A172 (cell line): ENCODE measurements at places on chromosomes 1 and 21. TPM values are rescaled to one million over a fixed set of nuclear protein-coding genes. Genes with fewer than 3 reads are reported as not detected.

- no peak for DNase-seq
Observed at GRCh38 chr21:42160111-42160721, 58.7 kb upstream of the ABCG1 start.

DNA sequence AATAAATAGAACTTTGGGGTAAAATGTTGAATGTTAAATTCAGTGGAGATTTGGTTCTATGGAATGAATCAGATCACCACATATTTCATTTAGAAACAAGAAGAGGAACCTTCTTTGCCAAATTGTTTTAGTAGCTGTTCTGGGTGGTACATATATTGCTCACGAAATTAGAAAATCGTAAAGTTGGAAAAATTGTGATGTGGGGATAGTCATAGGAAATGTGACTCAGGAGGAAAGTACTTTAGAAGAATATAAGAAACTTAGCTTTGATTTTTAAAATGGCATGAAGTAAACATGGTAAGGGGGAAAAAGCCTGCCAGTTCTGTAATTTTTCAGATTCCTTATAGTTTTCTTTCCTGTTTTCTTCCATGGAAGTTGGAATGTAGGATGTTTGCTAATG lies 27.4 kb downstream of the RRP15 start:
- DNase-seq = no peak

The GCSAML gene
- 0.10 TPM in 1 of 2 replicates, not detected in the other for total RNA-seq

DNA sequence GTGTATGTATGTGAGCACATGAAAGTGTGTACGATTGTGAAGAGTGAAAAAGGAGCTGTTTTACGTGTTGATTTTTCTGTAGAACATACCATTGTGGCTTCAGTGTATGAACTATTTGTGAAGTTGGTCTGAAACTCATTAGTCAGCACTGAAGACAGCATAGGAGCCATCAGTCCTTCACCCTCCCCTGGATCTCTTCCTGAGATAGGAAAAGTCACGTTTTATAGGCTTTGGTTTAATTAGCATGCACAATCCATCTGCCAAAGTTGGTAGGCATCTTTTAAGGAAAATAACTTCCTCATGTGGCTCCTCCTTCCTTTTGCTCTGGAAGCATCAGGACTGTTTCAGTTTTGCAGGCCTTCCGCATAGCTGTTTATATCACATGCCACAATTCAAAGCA lies 1.4 kb upstream of the RABIF start:
- no peak for DNase-seq

GRCh38 chr1:51605961-51606723 lies 10.8 kb upstream of the OSBPL9 start:
- DNase-seq = no peak

The RNF186 gene
- total RNA-seq = not detected in 2 replicates

The CD2 gene
- total RNA-seq = not detected in 2 replicates

- DNase-seq = peak; percentile 43
Observed at GRCh38 chr1:84353695-84354094, 44.6 kb upstream of the DNASE2B start.

GRCh38 chr1:7485086-7485780 lies 285.9 kb upstream of the VAMP3 start:
- no peak for DNase-seq

DNA sequence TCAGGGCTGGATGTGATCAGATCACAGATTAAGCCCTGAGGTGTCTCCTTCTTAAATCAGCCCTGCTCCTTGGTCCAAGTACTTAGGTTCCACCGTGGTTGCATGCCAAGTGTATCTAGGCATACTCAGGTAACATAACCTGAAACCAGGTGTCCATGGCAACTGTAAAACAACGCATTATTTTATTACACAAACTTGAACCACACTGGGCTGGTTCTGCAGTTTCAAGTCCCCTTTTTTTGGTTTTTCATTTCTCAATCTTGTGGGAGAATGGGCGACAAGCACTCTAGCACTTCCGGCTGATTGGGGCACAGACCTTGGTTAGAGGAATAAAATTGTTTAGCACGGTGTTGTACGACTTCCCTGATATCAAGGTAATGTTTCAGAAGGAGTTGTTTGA lies 65.2 kb downstream of the GBP6 start:
- DNase-seq = no peak

DNA sequence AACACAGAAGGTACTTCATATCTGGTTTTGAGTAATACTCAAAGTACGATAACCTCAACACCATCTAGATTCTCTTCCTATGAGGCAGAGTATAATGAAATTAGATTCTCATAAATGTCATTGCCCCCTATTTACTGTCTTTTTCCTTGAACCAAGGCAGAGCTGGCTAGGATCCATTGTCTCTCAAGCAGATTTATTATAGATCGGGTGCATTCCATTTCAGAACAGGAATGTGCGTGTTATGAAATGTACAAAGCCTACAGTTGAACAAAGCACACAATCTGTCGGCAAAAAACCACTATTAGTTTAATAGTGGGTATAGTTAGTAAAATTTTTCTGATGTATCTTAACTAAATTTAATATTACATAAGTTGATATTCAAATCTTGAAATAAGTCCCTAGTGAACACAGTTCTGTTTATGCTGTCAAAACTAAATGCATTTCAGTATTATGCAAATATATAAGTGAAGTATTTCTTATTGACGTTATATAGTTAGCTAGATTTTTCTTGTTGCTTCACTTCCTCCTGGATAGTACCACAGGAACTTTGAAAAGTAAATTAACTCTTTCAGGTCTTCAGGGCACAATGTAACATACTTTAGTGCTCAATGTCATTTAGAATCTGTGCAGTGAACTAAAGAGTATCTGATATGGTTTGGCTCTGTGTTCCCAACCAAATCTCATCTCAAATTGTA lies 92.1 kb downstream of the DDAH1 start:
- DNase-seq = peak; percentile 52

The RHEX gene
- not detected in 2 replicates for total RNA-seq

DNA sequence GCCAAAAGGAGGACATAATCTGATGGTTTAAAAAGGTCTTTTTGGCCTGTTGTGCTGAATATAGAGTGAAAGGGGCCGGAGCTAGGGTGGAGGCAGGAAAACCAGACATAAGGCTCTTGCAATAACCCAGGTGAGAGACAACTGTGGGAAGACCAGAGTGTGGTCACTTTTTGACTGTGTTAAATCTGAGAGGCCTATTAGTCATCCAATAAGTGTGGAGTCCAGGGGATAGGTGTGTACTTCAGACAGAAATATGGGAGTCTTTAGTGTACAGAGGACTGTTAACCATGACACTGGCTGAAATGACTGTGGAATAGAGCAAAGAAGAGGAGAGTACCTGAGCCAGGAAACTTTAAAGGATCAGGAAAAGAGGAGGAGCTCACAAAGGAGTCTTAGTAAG lies 89.3 kb downstream of the VAV3 start:
- no peak for DNase-seq

- no peak for DNase-seq
Observed at GRCh38 chr1:202967684-202968281, 726 bp upstream of the CYB5R1 start.

The CAMSAP2 gene
- total RNA-seq = 57.9 and 67.7 TPM in 2 replicates

DNA sequence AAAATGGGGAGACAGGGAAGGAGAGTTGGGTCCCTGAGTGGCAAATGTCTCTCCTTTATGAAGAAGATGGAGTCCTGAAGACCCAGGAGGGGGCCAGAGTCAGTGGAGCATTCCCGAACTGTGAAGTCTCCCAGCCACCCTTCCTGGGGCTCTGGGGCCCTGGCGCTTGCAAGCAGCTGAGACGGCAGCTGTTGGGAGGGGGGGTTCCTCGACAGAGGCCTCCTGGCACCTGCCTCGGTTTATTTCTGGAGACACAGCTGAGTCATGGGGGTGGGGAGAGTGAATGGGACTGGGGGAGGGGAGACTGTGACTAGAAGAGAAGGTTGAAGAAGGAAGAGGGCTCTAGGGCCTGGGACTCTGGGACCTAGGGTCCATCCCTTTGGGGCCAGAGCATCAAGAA lies 14.0 kb downstream of the NES start:
- DNase-seq = peak; percentile 63

- DNase-seq = no peak
Observed at GRCh38 chr21:43937891-43938309, 72.9 kb downstream of the AGPAT3 start.

GRCh38 chr1:230112131-230112701 lies 45.2 kb downstream of the GALNT2 start:
- DNase-seq = no peak

DNA sequence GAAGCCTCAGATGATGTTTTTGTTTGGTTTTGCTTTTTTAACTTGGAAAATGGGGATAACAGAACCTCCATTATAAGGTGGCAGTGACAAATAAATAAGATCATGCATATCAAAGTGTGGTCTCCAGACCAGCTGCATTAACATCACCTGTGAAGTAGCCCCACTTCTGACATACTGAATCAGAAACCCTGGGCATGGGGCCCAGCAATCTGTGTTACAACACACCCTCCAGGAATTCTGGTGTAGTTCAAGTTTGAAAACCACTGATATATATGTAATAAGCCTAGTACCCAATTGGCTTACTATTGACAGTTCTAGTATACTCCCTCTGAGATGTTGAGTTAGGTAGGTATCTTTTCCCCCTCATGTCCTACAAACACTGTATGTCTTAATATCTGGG lies 24.1 kb upstream of the RNF19B start:
- DNase-seq = peak; percentile 39

DNA sequence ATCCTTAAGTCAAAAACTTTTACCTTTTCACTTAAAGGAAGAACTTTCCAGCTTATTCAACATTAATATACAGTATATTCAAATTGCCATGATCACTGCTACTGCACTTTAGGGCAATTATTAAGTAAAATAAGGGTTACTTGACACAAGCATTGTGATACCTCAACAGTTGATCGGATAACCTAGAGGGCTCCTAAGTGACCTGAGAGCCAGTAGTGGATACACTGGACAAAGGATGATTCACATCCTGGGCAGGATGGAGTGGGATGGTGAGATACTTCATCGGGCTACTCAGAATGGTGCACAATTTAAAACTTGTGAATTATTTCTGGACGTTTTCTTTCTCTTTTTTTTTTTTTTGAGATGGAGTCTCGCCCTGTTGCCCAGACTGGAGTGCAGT lies 54.5 kb upstream of the PPM1J start:
- peak; percentile 33 for DNase-seq

GRCh38 chr1:179120736-179121135 lies 38.9 kb downstream of the TOR3A start:
- no peak for DNase-seq

GRCh38 chr1:36465731-36466369 lies 1.7 kb upstream of the MRPS15 start:
- DNase-seq = no peak

- peak; percentile 75 for DNase-seq
Observed at GRCh38 chr1:99766378-99766800, at the start of gene FRRS1. Gene FRRS1, minus strand, starts transcription at chr1:99766635. Its CDS starts 17,867 bp downstream, at chr1:99748768.

DNA sequence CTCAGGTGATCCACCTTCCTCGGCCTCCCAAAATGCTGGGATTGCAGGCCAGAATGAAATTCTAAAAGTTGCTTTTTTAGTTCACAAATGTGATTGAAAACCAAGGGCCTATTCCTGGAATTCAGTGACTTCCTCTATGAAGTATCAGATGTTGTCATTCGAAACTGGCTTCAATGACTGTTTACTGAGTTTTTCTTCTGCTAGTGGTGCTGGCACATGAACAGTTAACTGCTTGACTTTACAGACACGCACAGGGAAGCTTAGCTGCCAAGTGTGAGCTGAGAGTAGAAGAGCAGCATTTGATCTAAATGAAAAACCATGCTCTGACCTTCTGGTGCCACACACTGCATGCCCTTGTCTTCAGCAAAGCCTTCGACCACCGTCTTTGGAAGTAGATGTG lies 32.8 kb upstream of the AJAP1 start:
- DNase-seq = no peak
